ENCODE measurements at places on chromosomes 6 and 20.

GRCh38 chr6:130204322-130204721 lies 18.4 kb downstream of the SAMD3 start:
- DNase-seq = no peak

- DNase-seq = no peak
These were observed 45.1 kb downstream of the CEP85L start for GRCh38 chr6:118606268-118606667.

GRCh38 chr6:145845557-145845956 lies 31.0 kb upstream of the FBXO30 start:
- no peak for DNase-seq

DNA sequence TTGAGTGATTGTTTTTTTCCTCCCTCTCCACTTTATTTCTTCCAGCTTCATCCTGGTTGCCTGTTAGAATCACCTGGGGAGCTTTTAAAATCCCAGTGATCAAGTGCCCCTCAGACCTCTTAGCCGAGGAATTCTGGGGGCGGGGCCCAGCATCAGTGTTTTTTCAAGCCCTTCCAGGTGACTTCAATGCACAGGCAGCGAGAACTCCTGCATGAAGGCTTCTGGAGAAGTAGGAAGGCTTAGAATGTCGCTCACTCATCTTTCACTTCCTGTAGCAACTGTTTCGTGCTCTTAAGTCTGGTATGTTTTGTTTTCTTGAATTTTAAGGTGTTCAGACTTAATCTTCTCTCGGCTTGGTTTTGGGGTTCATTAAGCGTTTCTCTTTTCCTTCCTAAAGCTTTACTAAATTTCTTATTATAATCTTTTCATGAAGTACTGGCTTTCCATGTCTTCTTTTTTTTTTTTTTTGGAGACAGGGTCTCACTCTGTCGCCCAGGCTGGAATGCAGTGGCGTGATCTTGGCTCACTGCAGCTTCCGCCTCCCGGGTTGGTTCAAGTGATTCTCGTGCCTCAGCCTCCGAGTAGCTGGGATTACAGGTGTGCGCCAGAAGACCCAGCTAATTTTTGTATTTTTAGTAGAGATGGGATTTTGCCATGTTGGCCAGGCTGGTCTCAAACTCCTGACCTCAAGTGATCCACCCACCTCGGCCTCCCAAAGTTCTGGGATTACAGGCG lies 30.9 kb upstream of the TULP1 start:
- DNase-seq = no peak

DNA sequence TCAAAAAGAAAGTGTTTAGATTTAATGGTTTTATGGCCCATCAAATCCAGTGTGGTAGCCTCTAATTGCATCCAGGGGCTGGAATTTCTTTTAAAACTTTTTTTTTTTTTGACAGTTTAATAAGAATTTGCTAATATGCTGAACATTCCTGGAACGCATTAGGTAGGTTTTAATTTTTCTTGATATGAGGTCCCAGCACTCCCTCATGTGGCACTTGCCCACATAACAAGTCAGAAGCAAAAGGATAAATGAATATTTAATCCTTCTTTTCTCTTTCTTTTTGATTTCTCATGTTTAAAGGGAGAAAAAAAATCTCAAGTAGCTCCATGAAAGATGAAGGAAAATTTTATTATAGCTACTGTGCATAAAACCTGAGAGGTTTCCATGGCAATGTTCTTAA lies 13.5 kb downstream of the HAO1 start:
- DNase-seq = no peak

- DNase-seq = no peak
These were observed 75.2 kb downstream of the JPH2 start for GRCh38 chr20:44111712-44112335.

DNA sequence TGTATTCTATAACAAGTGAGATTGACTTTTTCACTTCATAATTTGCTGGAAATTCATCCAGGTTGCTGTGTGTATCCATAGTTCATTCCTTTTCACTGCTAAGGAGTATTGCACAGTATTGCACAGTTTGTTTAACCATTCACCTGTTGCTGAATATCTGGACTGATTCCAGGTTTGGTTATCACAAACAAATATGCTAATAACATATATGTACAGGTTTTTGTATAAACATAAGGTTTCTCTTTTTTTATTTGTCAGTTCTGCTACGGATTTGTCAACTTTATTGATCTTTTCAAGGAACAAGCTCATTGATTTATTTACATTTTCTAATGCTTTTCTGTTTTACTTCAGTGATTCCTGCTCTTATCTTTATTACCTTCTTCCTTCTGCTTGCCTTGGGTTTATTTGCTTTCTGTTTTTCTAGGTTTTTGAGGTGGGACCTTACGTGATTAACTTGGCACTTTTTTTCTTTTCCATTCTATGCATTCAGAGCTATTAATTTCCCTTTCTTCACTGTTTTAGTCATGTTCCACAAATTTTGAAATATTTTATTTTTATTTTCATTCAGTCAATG lies 117.0 kb upstream of the OGFRL1 start:
- DNase-seq = no peak

DNA sequence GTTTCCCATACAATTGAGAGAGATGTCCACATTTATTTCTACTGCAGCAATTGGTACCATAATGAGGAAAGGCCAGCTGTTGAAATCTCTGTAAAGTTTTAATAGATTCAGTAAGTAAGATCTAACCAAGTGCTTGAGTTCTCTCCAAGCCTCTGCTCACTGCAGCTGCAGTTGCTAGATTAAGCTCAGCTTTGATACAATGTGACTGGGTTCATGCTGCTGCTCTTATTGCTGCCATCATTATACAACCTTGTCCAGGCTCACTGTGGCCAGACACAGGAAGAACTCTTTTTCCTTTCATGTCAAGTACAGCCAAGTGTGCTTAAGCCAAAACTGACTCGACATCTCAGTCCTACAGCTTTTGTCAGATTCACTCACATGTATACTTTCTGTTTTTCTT lies 423.5 kb downstream of the GJA1 start:
- DNase-seq = no peak

- DNase-seq = no peak
These were observed 307.1 kb upstream of the RSPO3 start for GRCh38 chr6:126811321-126811720.

DNA sequence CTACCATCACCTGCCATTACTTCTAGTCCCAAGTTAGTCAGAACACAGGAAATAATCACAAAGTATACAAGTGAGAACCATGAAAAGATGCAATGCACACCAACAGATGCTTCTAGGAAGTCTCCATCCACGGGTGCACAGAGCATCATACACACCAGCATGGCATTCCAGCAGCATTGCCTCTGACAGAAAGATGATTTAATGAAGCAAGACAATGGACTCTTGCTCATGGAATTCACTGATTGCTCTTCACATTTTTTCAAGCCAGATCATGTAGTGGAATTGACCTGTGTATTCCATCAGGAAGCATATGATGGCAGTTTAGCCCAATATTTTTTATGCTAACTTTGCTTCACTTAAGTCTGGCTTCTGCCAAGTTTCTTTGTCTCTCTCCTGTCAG lies 406.3 kb upstream of the RGS17 start:
- DNase-seq = no peak

DNA sequence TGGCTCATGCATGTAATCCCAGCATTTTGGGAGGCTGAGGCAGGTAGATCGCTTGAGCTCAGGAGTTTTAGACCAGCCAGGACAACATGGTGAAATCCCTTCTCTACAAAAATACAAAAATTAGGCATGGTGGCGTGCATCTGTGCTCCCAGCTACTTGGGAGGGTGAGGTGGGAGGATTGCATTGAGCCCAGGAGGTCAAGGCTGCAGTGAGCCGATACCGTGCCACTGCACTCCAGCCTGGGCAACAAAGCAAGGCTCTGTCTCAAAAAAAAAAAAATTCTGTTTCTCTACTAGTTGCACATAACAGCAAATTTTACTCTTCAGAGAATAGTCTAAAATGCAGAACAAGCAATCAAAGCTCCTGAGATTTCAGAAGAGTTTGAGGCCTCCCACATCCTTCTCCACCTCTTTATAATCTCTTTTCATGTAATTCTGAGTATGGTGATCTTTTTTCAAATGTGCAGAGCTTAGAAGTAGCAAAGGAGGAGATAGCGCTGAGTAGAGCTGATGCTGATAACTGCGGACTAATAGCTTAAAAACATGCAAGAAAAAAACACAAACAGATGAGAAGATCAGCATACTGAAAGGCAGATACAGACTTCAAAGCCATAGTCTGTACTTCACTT lies 23.3 kb downstream of the LRRN4 start:
- no peak for DNase-seq

GRCh38 chr6:44456966-44457292 lies 69.4 kb downstream of the CDC5L start:
- no peak for DNase-seq

DNA sequence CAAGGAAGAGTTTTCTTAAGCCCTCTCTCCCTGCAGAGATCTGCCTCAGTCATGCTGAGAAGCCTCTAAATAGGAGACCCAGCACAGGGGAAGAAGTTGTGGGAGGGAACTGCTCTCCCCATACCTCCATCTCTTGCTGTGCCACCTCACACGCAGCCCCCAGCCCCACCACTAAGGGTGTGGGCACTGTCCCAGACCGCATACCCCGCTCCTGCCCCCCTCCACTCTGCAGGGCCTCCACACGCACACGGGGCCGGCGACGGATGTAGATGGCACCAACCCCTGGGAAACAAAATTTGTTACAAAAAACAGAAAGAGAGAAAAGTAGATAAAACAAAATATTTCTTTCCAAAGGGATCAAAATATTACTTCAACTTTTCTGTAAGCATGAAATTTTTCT lies 10.2 kb upstream of the CPNE1 start:
- no peak for DNase-seq

DNA sequence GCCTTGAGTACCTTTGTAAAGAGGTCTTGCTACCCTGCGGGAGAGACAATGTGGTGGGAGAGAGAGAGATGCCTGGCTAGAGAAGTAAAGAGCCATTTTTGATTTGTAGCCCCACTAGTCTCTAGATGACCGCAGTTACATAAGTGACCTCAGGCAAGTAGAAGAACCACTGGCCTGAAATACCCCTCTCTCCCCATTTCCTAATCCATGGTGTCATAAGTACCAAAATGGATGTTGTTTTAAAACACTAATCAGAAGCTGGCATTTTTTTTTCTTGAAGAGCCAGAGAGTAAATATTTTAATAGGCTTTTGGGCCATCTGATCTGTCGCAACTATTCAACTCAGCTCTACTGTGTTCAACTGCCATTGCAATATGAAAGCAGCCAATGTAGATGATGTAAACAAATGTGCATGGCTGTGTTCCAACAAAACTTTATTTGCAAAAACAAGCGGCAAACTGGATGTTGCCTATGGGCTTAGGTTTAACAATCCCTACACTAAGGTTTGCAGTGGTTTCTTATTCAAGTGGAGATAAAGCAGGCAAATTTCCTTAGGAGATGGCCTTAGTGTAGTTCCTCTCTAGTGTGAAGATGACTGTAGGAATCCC lies 36.5 kb downstream of the RARS2 start:
- DNase-seq = no peak
